Activated CD4-positive, alpha-beta T cell treated with anti-CD3 and anti-CD28 coated beads, Interleukin-2, amount 10 ng/mL, durations not matched to agents 7 days and 5 days (primary cell): ENCODE measurements at places on chromosomes 3 and 15. TPM values are rescaled to one million over a fixed set of nuclear protein-coding genes. Genes with fewer than 3 reads are reported as not detected.

The CD86 gene
- total RNA-seq: 1.9 TPM

DNA sequence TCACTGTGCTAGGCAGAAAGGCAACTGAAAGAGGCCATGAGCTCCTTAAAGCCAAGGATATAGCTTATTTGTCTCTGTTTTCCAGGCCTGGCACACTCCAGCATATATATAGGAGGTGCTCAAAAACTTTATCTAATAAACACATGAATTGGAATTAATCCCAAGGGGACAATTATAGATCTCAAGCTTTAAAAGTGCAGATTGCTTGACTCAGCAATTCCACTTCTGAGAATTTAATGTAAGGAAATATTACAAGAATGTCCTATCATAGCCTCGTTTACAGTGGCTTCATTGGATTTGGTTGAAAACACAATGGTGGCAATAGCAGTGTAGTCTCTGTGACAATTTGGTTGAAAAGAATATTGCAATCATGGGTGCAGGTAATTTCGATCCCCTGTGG, 267.3 kb downstream of the SHQ1 start:
- DNase-seq: no peak

DNA sequence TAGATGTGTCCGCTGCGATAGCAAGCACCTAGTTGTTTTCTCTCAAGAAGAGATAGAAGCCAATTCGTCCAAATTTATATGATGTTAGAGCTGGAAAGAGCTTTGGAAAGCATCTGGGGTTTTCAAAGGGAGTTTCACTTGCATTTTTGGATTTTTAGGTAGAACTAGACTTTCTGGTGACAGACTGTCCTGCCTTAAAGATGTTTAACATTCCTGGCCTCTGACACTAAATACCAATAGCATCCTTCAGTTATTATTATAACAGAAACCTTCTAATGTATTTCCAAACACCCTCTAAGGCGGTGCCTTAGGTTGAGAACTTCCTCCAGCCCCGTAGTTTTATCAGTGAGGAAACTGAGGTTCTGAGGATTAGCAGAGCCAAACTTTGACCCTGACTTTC, 305.3 kb downstream of the SATB1 start:
- DNase-seq: no peak

- no peak for DNase-seq
Measured at GRCh38 chr3:168073842-168074605, 21.7 kb downstream of the GOLIM4 start.

GRCh38 chr15:25770618-25771337, 92.3 kb downstream of the ATP10A start:
- no peak for DNase-seq

DNA sequence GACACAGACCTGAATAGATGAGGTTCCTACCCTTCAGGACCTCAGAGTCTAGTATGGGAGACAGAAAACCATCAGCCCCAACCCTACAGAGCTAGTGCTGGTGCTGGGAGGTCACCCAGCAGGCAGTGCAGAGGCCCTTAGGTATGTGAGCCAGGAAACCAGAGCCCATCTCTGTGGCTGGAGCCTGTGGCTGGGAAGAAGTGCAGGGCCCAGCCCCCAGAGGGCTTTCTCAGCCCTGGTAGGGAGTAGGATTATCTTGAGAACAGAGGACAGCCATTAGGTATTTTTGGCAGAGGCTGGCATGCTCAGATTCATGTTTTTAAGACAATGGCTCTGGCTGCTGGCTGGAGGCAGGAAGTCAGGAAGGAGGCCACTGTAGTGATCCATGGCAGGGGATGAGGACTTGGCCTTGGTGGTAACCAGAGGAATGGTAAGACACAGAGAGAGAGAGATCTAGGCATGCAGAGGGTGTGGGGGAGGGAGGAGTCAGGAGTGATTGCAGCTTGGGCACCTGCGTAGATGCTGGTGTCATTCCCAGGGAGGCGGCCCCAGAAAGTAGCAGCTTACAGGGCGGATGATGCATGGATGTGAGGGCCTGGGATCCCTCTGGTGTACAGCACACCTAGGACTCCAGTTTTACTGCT, 220.9 kb upstream of the EIF1B start:
- no peak for DNase-seq

GRCh38 chr3:64518496-64518895, 169.3 kb downstream of the ADAMTS9 start:
- no peak for DNase-seq

- DNase-seq: no peak
Measured at GRCh38 chr3:100039075-100039474, 75.2 kb downstream of the FILIP1L start.

DNA sequence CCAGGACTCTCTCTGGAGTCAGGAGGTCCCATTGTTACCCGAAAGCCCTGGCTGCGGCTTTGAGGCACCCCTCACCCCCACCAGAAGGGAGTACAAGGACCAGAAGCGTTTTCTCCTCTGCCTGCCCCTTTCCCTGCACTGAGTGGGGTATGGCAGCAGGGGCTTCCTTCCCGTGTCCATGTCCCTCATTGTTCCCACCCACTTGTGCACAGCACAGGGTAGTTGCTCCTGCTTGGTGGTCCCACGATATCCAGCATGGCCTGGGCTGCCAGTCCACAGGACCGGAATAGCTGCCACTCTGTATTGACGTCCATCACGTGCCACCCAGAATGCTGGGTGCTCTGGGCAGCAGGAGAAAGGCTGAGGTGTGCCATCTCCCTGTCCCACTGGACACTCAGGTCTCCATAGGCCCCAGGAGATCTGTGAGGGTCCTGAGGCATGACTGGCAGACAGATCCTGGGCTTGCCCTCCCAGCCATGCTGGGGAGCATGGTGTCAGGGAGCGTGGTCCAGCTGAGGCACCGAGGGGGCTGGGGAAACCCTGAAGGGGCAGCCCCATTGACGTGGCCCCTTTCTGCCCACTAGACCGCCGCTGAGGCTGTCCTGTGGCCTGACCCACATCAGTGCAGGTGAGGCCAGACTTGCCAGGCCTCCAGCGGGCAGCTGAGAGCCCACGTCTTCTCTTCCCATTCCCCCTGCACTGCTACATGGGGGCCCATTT, 45.3 kb upstream of the SEC22A start:
- DNase-seq: no peak
